ENCODE measurements at places on chromosomes 5 and 9.

DNA sequence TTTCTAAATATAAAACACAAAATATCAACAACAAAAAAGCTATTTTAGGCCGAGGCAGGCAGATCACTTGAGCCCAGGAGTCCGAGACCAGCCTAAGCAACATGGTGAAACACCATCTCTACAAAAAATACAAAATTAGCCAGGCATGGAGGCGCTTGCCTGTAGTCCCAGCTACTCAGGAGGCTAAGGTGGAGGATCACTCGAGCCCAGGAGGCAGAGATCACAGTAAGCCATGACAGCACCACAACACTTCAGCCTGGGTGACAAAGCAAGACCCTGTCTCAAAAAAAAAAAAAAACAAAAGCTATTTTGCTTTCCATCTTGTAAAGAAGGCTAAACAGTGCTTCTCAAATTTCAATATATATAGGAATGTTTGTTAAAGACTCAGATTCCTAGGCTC is 11.3 kb downstream of the C5orf15 start:
- no peak for DNase-seq

GRCh38 chr5:23139338-23140171 is 286.4 kb upstream of the CDH12 start:
- peak; percentile 55 for DNase-seq

DNA sequence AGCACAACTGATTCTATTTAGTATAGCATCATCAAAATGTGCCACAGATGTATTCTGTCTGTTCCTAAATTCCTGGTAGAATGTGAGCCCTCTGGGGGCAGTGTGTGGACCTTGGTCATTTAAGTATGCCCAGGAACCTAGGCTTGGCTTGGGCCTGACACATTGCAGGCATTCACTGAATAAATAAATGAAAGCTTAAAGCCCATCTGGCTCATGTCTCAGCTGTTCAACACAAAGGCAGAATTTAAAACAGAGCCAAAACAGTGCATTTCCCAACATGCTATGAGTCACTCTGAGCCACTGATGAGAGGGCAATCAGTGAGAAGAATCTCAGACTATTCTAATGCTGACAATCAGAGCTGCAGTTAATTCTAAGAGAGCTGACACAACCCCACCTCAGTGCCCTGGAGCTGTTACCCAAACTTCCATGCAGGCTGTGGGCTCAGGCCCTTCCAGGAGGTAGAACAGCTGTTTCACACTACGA is 8.1 kb downstream of the FAM193B start:
- peak; percentile 46 for DNase-seq

GRCh38 chr9:78253285-78253684 is 17.4 kb downstream of the CEP78 start:
- DNase-seq = no peak
